ENCODE measurements at places on chromosomes 3 and 15. TPM values are rescaled to one million over a fixed set of nuclear protein-coding genes. Genes with fewer than 3 reads are reported as not detected.

Gene SERINC4
- polyA plus RNA-seq, result 0.81 TPM

GRCh38 chr3:16520970-16521881 lies 7.7 kb upstream of the RFTN1 start:
- no peak for DNase-seq

DNA sequence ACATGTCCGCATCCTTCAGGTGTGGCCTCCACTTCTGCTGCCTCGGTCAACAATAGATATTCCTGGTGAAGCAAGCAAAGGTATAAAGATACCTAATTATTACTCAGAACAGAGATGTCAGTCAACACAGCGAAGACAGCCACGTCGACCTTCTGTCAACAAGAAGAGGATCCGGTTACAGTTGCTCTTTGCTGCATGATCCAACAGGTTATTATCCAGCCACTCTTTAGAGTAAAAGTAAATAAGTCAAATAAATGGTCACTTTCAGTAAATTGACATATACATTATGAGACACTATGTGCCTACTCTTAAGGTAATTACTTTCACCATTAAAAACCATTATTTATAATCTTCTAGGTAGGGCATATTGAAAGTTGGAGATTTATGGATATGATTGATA lies 356.8 kb upstream of the ATP11B start:
- DNase-seq, result no peak

DNA sequence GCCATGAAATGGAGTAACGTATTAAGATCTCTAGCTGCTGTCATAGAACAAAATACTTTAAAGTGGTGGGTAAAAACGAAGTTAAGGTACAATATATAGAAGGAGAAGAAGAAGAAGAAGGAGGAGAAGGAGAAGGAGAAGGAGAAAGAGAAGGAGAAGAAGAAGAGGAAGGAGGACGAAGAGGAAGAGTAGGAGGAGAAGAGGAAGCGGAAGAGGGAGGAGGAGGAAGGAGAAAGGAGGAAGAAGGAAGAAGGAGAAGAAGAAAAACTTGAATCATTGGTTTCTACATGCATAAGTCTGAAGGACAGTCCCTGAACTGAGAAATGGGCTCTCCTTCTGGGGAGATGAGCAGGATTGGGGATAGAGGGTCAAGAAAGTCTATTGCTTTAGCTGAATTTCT lies 22.4 kb downstream of the WWTR1 start:
- no peak for DNase-seq

Gene SQOR
- polyA plus RNA-seq, result 25.2 TPM

Gene CDHR4
- polyA plus RNA-seq, result not detected
